ENCODE measurements at places on chromosomes 1 and 21.
A peak's percentile ranks its signal among the peaks of the same experiment; 100 is the strongest.

DNA sequence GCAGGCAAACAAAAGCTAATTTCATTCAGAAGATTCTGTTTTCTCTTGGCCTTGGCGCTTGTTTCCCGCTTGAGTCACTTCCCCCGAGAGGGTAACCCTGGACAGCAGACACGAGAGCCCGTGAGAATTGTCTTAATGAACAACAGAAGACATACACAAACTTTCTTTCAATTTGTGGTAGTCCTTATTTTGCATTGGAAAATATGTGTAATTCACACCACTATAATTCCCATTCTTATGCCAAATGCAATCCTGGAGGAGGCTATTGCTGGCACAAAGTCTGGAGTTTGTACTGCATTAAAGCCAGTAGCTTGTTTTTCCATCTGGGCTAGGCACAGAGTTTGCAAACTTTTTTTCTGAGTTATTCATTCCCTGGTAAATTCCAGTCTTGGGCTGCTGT, 109.8 kb upstream of the IVNS1ABP start:
- peak; percentile 50 for DNase-seq

GRCh38 chr1:109906160-109906838, 4.3 kb upstream of the CSF1 start:
- DNase-seq = peak; percentile 36

DNA sequence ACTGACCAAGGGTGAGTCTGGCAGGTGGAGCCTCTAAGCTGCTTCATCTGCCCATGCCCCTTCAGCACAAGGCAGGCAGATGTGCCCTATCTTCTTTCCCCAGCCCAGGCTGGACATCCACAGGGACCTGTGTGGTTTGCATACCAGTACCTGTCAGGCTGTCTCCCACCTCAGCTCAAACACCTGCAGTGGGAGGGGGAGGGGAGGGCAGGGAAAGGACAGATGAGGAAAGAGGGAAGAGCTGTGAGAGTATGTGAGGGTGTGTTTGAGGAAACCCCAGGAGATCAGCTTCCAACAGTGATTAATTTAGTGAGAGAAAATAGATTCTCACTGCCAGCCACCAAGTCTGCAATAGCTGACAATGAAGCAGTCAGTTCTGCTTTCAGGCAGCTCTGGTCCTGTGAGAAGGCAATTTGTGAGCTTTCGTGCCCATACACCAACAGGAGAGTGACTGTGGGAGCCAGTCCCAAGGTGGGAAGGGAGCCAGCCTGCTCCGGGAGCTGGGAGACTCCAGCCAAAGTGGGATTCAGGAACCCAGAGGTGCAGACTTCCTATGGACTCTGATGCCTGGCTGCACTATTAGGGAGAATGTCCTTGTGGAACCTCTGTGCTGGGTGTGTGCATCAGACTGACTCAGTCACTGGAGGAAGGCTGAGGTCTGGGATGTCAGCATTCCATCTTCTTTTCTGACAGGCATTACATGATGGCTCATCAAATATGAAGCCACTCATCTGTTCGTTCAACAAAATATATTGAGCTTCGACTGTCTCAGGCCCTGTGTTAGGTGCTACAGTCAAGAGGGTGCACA, 59.7 kb downstream of the TNR start:
- DNase-seq = no peak

DNA sequence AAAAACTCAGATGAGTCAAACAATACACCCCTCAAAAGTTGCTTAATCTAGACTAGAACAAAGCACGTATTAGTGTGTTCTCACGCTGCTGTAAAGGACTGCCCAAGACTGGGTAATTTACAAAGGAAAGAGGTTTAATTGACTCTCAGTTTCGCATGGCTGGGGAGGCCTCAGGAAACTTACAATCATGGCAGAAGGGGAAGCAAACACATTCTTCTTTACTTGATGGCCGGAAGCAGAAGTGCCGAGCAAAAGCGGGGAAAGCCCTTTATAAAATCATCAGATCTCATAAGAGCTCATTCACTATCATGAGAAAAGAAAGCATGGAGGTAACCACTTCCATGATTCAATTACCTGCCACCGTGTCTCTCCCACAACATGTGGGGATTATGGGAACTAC, 10.1 kb downstream of the JAM2 start:
- DNase-seq = no peak

GRCh38 chr1:109370712-109371340, 26.9 kb downstream of the SORT1 start:
- DNase-seq = no peak

- DNase-seq = no peak
These were observed 2.7 kb upstream of the SSX2IP start for GRCh38 chr1:84693005-84693404.

DNA sequence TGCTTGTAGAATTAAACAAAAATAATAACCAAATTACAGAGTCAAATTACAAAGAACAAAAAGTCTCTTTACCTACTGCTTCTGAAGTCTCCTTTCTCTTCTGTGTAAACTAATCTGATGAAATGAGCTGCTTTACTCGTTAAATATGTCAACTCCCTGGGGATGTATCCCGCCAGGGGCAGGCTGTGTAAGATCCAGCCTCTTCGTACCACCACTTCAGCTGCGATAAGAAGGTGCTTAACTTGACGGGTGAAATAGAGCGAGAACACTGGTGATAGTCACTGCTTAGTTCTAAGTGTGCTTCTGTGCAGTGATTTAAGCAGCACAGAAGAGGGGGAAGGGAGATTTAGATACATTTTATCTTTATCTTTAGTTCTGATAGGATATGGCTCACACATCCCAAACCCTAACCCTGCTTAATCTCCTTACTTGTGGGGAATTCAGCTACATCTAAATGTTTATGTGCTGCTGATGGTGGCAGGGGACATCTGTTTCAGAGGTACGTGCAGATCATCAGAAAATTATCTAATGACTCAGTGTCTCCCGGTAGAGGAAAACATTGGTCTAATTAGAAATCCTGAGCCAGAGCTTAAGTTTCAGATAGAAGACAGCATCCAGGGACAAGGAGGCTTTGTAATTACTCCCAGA, 46.0 kb downstream of the RHOU start:
- no peak for DNase-seq

- DNase-seq = no peak
These were observed 47.8 kb upstream of the PBX1 start for GRCh38 chr1:164511001-164511705.

DNA sequence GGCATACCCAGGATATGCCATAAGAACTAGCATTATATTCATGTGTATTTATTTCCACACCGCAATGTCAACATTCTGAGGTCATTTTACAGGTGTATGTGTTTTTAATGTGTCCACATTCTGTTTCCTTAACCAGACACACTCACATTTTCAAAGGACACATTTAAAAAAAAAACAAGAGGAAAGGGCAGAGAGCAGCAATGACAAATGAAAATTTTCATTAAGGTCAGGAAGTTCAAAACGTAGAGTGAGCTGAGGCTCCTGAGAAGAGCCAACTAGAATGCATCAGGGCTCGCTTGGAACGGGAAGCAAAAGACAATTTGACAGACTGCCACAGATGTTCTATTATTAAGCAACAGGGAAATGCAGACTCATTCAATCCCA, 4.8 kb upstream of the GNPAT start:
- no peak for DNase-seq

DNA sequence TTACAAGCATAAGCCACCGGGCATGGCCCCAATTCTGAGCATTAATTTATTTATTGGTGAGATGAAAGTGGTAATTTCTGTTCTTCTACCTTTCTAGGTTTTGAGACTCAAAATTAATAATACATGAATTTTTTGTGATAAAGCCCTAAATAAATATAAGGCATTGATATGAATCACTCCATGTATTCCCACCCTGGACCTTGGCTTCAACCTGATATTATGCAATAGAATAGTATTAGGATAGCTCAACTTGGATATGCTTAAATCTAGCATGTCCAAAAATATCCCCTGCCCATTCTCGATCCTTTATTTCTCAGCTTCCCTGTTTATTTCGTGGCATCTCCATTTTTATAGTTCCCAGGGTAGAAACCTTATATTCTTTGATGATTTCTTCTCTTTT, 2.5 kb downstream of the AGL start:
- no peak for DNase-seq

DNA sequence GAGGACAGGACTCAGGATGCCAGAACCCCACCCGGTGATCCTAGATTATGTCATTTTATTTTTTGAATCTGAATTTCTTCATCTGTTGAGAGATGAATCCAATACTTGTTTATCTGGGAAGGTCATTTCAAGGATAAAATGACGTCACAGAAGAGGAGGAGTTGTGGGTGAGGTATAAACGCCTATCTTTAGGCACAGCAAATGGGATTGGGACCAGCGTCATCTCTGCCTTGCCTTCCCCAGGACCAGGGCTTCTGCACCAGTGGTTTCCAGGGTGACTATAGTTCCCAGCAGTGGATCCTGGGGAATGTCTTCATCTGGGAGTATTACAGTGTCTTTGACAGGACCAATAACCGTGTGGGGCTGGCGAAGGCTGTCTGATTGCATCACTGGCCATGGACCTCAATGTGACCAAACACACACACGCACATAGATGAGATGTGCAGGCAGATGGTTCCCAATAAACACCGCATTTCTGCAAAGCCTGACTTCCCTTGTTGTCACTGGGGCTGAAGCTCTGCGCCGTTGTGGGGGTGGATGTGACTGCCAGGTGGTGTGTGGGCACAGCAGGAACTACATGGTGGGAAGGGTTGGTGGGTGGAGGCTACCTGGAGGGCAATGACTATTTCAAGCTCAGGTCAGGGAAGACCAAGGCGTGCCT, 28.1 kb downstream of the KCNA10 start:
- DNase-seq = no peak

DNA sequence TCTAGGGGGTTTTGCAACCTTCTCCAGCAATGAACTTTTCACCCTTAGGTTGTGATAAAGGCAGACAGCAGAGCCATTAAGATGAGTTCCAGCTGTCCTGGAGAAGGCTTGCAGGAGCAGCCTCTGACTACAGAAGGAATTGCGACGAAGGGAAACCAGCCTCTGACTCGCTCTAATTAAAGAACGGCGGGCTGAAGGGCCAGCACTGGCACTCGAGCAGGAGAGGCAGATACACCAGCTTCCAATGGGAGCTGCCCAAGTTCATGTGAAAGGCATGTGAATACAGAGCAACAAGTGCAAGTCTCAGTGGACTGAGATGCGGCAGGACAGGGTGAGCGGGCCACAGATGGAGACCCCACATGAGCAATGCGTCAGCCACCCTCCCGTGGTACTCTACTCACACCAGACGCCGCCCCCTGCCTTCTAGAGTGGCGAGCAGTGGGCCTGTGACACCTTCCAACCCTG, 15.7 kb downstream of the RCC2 start:
- DNase-seq = no peak
